ENCODE measurements at places on chromosomes 7 and 10.
A peak's percentile ranks its signal among the peaks of the same experiment; 100 is the strongest.

DNA sequence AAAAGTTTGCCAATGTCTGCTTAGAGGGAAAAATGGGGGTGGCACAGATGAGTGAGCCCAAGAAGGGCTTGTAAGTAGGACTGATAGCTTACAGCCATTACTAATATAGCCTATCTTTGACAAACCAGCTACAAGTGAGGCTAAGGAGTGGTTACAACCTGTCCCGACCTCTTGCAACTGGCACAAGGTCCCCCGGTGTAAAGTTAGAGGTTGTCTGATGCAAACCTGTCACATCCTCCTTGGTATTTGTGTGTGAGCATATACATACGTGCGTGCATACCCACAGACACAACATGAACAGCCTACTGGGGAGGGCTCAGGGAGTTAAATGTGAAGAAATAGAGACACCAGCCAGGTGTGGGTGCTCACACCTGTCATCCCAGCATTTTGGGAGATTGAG lies 14.6 kb downstream of the ADAP1 start:
- no peak for DNase-seq

DNA sequence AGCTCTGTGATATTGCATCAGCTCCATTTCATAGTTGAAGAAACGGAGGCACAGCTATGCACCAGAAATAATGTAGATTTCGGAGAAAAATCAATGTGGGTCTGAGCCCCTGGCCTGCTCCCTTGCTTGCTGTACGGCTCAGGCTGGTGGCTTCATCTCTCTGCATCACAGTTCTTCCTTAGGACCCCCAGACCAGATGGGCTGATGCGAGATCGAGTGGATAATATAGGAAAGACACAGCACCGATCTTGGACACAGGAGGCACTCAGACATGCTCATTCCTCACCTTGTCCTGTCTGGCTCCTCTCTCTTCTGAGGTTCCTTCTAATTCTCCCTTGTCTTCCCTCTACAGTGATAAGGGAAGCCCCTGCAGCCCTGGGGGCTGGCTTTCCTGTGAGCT lies 365.9 kb upstream of the ZMIZ1 start:
- DNase-seq, result no peak

GRCh38 chr10:119105155-119105554 lies 1.2 kb downstream of the DENND10 start:
- no peak for DNase-seq

- DNase-seq, result peak; percentile 32
These were observed 160.3 kb upstream of the KLF14 start for GRCh38 chr7:130894146-130894908.
